Myocyte (in vitro differentiated cells): ENCODE measurements at places on chromosomes 6 and 20.

GRCh38 chr20:57389695-57390603 is 1.2 kb upstream of the RBM38 start:
- DNase-seq = no peak

GRCh38 chr6:16493112-16493511 is 254.7 kb downstream of the GMPR start:
- no peak for DNase-seq

- DNase-seq = no peak
These were observed 36.8 kb downstream of the PLCB1 start for GRCh38 chr20:8168785-8169288.

DNA sequence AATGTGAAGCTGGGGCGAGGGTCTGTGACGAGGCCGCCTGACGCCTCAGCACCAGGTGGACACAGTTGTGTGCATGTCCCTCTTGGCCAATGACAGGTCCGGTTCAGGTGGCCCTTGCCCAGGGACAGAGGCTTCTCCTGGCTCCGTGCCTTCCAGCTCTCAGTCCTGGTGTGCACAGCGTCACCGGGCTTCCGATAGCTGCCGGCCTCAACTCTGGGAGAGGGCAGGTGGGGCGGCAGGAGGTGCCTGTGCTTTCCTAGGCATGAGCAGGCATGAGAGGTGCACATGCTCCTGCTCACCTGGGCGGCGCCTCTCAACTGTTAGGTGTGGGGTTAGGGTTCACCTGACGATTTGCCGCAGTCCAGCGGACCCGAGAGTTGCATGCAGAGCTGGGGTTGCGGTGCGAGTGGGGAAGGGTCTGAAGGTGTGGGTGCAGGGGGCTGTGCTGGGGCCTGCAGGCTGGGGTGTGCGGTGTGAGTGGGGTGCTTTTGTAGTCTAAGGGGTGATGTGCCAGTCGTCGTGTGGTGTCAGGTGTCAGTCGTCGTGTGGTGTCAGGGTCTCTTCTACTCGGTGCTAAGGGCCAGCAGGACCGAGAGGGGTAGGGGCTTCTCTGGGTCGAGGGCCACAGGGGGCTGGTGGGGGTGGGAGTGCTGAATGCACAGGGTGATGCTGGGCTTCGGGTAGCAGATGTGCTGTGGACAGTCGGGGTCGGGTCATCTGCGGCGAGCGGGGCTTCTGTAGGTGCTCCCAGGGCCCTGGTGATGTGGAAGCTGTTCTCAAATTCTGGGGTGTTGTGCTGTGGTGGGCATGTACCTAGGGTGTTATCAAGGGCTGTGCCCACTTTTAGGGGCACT is 3.8 kb upstream of the SOX18 start:
- no peak for DNase-seq
